ENCODE measurements at places on chromosomes 13 and 19.

GRCh38 chr19:35958660-35959039 is 22.5 kb downstream of the LRFN3 start:
- DNase-seq = no peak

DNA sequence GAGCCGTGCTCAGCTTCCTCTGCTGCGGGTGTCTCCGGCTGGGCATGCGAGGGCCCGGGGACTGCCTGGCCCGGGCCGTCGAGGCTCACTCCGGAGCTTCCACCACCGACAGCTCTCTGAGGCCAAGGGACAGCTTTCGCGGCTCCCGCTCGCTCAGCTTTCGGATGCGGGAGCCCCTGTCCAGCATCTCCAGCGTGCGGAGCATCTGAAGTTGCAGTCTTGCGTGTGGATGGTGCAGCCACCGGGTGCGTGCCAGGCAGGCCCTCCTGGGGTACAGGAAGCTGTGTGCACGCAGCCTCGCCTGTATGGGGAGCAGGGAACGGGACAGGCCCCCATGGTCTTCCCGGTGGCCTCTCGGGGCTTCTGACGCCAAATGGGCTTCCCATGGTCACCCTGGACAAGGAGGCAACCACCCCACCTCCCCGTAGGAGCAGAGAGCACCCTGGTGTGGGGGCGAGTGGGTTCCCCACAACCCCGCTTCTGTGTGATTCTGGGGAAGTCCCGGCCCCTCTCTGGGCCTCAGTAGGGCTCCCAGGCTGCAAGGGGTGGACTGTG is 1.2 kb downstream of the S1PR4 start:
- no peak for DNase-seq

DNA sequence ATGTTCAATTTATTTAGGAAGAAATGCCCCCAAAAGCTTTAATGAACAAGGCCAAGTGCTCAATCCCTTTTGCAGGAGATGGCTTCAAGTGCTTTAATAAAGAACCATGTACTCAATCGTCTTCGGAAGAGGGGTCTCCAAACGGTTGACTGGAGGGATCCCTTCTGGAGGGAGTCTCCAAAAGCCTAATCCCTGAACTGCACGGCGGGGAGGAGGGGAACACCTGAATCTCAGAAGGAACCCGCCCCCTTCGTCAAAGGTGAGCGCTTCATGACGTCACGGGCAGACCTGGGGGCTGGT is 505 bp downstream of the PAF1 start:
- no peak for DNase-seq

DNA sequence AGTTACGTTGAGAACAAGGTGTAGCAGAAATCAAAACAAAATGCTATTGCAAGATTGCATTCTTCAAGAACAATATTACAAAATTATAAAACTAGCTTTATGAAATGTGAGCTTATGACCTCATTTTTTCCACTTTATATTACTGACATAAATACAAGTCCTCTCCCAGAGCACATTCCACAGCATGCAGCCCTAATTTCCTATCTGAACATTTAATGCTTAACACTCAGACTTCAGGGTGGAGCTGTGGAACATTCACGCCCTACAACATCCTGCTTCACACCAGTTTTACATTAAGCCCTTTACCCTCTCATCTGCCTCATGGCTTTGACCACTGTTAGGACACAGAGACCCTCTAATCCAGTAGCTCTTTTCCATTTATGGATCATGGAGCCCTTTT is 65.5 kb downstream of the EPSTI1 start:
- DNase-seq = no peak

DNA sequence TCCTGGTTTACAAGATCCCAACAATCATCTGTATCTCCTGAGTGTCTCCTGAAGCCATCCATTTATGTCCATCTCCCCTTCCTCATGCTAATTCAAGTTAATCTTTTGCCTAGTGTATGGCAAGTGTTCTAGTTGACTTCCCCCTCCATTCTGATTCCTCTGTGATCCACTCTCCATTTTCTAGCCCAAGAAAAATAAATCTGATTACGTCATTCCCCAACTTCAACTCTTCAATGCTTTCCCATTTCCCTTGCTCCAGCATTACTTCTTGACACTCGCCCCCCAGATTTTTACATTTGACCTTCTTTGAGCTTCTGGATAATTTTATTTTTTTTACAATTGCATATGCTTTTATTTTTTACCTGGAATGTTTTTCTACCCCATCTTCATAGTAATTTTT is 640.8 kb downstream of the TBC1D4 start:
- no peak for DNase-seq

GRCh38 chr13:22061806-22062391 is 391.0 kb downstream of the FGF9 start:
- DNase-seq = no peak

DNA sequence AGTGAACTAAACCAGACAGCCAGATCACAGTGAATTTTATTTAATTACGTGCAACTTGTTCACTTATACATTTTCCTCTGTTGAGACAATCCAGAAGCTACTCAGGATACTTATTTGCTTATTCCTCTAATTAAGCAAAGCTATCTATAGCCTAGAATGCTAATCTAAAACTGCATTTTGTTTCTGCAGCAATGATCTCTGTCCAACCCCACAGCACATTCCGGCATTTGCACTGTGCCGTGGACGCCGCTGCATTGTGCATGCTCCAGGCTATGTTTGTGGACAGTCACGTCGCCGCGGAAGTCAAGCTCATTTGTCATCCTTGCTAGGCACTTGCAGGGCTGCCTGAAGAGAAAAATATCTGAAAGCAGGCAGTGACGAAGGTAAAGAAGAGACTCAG is 406.9 kb downstream of the RFC3 start:
- no peak for DNase-seq

DNA sequence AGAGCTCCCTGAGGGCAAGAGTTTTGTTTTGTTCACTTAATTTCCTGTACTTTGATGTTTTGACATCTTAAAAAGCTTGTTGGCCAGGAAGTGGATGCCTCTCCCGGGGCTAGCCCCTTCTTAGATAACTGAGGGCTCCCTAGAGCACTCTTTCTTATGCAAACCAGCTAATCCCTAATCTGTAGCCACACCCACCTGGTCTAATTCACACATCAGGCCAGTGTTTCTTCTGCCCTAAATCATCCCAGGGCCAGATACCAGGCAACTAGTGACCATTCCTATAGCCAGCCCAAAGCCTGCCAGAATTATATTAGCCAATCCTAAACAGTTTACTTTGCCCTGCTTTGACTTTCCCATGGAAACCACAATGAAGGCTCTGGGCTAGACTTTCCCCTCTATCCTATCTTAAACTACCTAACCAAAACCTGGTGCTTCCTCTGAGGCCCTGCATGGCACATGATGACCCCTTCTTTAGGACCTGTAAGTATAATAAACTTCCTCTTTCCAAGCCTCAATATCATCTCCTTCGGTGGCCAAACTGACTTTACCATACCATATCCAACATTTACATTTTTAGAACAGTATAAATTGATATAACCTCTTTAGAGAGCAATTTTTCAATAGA is 24.8 kb downstream of the WBP4 start:
- DNase-seq = no peak

GRCh38 chr13:66506979-66507378 is 723.2 kb downstream of the PCDH9 start:
- no peak for DNase-seq

DNA sequence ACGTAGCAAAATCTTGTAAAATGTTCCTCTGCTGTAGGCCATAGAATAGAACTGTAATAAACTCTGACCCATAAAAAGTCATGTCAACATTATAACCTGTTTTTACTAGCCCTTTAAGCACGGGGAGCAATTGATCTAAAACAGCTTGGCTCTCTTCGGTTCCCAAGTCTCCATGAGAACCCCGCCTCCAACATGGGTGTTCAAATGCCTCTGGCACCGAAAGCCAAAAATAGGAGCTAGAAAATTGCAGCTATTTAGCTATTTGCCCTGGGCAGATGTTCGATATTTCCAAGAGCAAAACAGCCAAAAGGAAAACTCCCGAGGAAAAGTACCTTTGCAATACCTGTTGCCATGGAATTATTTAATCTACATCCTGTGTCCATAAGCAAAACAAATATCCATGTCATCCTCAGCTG is 563.1 kb downstream of the EFNB2 start:
- DNase-seq = no peak

GRCh38 chr19:522726-523125 is 8.8 kb upstream of the CDC34 start:
- no peak for DNase-seq

DNA sequence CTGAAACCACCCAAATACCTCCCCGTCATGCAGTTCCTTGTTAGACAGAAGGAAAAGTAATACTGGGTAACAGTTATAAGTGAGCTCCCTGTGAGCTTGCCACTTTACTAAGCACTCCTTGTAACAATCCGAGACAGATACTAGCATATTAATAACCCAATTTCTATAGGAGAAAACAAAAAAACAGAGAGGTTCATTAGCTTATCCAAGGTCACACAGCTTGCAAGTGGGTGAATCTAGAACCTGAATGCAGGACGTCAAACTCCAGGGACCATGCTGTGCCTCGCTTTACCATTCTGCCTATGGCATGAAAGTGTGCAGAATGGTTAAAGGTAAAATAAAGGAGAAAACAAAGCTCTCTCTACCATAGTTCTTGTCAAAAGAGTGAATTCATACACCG is 15.4 kb downstream of the SIGLEC5 start:
- no peak for DNase-seq

GRCh38 chr13:111230385-111230930 is 90.0 kb upstream of the TEX29 start:
- no peak for DNase-seq

DNA sequence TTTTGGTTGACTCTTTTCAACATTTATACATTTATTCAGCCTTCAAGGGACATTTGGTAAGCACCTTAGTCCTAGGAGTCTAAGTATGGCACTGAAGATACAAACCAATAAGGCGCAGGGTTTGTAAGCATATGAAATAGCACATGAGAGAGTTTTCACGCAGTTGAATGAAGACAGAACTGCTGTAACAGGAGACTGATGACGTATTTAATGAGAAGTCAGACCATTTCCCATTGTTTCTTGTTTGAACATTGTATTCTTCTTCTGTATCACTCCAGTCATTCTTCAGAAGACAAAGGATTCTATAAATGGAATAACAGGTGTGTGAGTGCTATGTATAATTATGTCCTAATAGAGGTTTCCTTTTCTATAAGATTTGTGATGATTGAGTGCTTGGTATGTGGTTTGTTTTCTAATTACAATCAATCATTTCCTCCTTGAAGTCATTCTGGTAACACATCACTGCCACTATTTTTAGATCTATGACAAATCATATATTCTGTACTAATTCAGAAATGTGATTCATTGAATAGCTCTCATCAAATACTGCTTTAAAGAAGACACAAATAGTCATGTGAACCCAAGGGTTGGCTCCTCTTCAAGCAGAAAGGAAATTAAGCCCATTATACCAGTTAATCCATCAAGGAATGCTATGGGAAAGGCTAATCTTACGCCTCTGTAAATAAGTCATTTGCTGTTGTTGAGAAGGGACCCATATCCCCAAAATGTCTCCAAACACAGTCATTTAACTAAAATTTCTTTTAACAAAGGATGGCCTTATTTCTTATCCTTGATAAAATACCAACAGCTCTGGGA is 222.8 kb upstream of the NBEA start:
- DNase-seq = no peak

GRCh38 chr19:50721441-50722137 is 1.6 kb upstream of the CLEC11A start:
- no peak for DNase-seq

DNA sequence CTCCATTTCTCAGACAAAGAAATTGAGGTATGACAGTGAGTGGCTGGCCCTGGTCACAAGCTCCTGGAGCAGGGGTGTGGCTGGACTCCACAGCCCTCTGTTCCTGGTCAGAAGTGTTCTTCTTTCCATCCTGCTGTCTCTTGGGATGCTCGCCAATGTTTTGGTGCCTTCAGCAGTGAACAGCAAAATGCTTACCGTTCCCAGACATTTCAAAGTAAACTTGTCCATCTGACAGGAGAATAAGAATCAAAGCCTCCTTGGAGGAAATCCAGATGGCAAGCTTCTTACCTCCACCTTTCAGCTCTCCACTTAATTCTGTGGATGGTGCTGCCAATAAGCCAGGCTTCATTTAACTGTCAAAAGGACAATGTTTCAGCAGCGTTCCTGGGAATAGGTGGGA is 954.1 kb downstream of the UQCRFS1 start:
- no peak for DNase-seq

- no peak for DNase-seq
These were observed 15.1 kb downstream of the ZNF175 start for GRCh38 chr19:51586103-51586728.

GRCh38 chr19:12611361-12611699 is 610 bp downstream of the ZNF791 start:
- peak; percentile 9 for DNase-seq

DNA sequence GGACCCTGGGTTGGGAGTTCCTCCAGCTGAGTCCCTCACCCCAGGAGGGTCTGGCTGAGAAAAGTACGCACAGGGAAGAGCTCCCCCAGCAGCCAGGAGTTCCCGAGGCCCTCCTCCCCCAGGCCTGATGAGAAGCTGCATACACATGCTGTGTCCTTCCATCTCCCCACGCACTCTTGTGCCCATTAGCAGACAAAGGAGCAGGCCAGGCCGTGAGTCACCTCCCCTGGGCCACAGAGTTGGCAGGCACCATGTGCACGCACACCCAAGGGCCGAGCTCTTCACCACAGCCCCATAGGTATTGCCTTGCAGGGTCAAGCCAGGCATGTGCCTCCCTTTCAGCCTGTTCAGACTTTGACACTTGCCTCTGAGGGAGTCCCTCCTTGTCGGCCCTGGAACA is 17.5 kb downstream of the MAU2 start:
- DNase-seq = no peak

DNA sequence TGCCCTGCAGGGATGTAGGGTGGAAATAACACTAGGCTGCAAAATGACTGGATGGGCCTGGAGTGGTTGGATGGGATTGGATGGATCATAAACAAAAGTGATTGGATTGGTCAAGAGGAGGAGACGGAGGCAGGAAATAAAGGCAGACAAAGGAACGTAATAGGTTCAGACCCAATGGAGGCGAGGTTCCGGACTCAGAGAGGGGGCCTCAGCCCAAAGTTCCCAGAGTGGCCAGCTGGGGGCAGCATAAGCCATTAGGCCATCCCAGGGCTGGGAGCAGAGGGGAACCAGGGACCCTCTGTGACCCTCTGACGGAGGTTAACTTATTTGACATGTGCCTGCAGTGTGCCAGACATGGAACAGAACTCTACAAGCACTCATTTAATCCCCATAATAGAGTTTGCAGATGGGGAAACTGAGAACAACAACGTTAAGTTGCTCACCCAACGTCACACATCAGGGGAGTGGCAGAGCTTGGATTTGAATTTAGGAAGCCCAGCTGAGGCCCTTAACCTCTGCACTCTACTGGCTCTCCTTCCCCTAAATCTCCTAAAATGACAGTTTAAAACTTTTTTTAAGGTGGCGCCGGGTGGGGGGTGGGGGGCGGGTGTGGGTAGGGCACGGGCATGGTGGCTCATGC is 15.3 kb upstream of the MAP1S start:
- DNase-seq = no peak

GRCh38 chr13:27182844-27183497 is 11.4 kb upstream of the USP12 start:
- peak; percentile 69 for DNase-seq

DNA sequence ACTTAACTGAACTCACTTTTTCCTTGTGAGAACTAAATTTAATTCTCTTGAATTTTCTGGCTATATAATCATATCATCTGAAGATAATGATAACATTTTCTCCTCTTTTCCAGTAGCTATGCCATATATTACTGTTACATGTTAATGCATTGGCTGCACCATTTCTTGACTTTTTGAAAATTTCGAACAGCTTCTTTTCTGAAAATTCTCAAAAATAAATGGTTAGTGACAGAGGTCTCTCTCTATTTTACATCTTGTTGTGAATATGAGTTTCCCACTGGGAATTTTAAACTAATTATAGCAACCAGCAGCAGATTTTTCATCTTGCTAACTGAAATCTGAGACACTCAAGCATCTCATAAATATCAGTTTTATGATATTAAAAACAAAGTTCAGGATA is 30.6 kb downstream of the MBNL2 start:
- no peak for DNase-seq

Data from BJ (cell line).